ENCODE measurements at places on chromosomes 12 and 14.

DNA sequence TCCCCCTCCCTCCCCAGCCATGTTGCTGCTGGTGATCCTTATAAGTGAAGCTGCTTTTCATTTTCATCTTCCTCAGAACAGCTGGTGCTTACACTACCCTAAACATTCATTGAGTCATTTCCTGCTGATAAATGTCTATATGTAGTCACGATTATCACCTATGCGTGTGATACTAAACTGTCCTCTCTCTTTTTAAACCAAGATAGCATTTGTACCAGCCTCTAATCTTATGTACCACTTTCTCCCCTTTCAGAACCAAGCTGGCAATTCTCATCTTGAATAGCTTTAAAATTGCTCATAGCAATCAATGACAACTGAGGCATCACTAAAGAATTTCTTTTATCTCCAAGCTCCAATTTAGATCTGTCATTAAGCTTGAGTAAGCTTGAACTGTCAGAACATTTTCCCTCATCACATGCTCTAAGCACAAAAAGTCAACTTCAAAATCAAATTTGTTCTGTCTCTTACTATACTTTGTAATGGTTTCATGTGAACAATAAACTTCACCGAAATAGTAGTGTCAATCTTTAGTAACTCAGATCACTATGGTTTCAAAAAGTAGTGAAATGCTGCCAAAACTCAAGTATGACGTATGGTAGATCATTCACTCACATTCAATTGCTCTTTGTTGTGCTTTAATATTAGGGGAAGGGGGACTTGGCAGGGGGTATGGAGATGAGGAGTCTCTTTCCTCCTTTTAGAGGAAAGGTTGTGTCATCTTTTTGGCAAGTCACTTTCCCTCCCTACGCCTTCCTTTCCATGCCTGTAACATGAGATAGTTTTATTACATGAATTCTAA is 178.1 kb upstream of the NOVA1 start:
- no peak for DNase-seq

- peak; percentile 74 for DNase-seq
These were observed 10.9 kb downstream of the GATC start for GRCh38 chr12:120457133-120457532.

- peak; percentile 39 for DNase-seq
These were observed 86.7 kb downstream of the NCOR2 start for GRCh38 chr12:124480469-124481256.

DNA sequence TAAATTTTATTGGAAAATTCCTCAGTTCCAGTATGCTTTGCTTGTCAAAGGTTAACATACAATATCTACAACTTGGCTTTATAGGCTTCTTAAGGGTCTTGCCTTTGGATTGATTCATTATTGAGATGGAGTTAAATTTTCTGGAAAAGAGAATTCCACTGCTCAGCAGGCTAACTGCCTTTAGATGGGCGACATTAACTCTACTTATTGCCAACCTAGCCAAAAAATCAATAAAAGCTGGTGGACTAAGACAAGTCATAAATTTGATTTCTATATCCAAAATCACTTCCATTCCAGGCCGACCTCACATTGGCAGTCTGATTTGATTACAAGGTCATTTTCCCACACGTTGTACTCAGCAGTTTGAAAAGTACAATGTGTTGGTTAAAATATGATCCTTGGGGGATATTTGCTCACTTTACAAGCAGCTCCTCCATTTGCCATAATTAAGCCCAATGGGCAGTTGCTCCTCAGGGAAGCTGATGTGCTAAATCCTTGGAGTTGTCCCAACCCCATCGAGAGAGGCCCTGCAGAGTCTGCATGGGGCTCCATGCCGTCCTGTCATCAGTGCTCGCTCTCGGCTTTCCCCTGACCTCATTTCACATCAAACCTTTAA is 36.1 kb upstream of the CRY1 start:
- DNase-seq = no peak

DNA sequence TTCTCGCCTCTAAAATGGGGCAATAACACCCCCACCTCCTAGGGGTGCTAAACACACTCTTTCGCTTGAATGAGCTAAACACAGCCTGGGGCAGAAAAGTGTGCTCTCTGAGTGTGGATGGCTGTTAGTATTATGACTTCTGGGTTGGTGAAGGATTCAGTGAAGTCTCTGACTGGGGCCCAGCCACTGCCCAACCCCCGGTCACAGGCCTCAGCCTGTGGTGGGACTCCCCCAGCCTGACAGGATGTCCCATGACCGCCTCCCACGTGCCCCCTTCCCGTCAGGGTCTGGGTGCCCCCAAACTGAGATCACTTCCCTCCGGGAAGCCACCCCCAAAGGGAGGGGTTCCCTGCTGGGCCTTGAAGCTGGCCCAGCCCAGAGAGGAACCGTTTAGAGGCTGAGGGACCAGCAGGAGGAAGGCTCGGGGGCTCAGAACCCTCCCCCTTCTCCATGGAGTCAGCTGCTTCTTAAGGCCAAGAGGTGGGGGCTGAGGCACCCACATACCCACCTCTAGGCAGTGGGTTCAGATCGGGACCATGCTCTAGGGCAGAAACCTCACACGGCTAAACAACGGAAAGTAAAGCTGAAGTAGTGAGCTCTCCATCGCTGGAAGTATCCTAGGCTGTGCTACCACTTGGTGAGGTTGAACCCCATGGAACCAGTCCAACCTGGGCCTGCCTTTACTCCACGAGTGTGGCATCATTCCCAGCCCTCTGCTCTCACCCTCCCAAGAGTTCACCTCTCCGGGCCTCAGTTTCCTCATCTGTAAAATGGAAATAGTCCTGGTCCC is 13.8 kb downstream of the DTX1 start:
- DNase-seq = peak; percentile 66

- DNase-seq = no peak
These were observed 113.3 kb upstream of the AMIGO2 start for GRCh38 chr12:47193066-47193465.

- no peak for DNase-seq
These were observed 36.6 kb upstream of the LTBP2 start for GRCh38 chr14:74648601-74649000.

- no peak for DNase-seq
These were observed 16.1 kb upstream of the NUAK1 start for GRCh38 chr12:106154751-106155273.

DNA sequence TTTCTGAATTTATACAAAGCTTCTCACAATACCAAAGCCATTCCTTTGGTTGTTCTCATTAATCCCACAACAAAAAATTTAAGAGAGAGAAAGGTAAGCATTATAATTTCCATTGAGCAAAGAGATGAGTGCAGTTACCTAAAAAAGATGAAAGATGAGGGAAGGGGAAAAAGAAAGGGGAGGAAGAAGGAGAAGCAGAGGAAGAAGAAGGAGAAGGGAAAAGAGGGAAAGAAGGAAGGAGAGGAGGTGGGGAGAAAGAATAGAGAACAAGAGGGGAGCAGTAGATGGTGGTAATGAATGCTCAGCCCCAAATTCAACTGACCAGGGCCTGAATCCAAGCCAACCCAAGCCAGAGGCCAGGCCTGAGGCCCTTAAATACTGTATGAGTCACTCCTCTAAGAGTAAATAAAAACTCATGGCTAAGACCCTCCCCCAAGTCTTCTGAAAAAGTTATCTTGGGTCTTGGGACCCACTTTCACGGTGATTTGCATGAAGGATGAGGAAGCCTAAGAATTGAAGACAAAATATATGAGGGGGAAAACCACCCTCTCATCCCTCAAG is 144.6 kb downstream of the ITPR2 start:
- no peak for DNase-seq

DNA sequence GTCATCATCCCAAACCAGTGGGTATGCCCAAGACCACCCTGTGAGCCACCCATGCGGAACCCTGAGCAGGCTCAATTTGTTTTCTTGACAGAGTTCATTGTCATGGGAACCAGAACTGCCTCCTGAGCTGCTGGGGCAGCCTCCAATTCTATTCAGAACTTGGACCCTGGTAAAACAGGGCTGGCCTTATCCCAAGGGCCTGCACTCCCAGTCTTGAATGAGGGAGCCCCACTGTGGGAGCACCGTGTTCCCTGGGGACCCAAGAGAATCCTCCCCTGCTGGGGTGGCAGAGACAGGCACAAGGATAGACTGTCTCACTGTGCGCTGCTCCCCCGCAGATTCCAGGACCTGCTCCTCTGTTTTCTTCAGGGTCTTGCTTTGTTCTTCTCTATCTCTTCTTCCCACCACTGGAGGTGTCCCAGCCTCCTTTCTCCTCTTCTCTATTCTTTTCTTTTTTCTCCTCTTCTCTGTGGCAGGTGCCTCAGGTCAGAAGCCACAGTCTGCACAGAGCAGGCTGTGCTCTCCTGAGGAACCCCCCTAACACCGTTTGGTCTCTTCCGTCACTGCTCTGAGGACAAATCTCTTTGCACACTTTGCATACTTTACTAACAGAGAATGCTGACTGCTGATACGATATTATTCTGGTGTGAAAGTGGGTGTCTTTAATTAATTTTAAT is 31.2 kb upstream of the CHPT1 start:
- no peak for DNase-seq

GRCh38 chr14:34053666-34054065 is 102.8 kb upstream of the EGLN3 start:
- DNase-seq = no peak

DNA sequence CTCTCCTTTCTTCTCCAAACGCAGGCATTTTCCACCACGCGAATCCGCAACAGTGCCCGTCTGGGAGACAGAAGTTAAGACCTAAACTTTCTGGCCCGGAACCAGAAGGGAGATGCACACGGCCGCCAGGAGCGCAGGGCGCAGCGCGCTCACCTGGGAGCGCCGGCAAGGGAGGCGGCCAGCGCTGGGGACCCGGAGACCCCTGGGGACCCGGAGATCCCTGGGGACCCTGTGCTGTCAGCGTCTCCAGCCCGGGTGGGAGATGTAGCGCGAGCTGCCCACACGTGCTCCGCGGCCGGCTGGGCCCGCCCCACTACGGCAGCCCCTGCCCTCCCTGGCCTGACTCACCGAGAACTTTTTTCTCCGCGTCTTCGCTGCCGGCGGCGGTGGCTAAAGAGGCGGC is 620 bp downstream of the YBX3 start:
- peak; percentile 71 for DNase-seq

GRCh38 chr14:88556581-88556980 is 1.8 kb upstream of the PTPN21 start:
- no peak for DNase-seq

DNA sequence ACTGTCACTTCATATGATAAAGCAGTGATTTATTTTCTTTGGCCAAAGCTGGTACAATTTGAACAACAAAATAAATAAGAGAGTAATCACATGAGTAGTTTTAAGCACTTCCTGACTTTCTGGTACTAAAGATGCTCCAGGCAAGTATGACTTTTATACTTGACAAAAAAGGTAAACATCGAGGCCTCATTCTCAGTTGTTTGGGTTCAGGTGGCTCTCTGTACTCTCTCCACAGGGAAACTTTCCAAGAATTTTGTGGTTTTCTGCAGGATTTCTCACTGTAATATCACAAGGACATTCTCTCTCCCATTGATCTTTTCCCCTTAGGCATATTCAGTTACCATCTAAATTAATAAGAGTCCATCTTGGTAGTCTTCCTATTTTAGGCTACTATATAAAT is 26.6 kb upstream of the KCNC2 start:
- DNase-seq = no peak

GRCh38 chr12:3921526-3921925 is 48.3 kb upstream of the PARP11 start:
- DNase-seq = no peak

DNA sequence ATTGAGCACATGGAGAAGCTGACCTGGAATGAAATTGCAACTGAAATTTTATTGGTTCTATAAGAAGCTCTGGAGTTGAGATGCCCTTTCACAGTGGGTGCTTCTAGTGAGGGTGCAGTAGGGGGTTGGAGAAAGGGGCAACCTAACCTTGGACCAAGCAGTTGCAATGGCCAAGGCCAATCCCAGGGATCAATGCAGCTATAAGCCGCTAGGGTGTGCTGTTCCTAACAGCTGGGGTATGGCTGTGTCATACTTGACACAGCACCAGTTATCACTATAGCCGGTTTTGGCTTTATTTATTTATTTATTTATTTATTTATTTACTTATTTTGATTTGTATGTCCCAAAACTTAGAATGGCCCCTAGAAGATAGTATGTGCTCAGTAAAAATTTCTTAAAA is 505.9 kb downstream of the FLRT2 start:
- DNase-seq = peak; percentile 44

- DNase-seq = no peak
These were observed 75.5 kb upstream of the LRIG3 start for GRCh38 chr12:58995666-58996363.

DNA sequence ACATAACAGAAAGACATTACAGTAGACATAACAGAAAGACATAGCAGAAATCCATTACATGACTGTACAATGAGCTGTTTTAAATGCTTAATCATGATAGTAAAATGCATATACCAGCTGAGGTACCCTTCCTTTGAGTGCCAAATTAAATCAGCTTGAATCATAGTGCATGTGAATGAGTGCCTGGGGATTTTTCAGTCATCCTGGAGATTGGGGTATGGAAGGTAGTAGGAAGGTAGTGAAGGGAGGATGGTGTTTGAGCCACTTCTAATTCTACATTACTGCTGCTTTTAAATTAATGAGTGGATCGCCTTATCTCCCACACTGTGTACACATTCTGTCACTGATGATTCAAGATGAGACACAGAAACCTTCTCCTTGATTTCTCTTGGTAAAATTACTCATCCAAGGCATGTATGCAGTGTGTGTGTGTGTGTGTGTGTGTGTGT is 534.2 kb downstream of the LRFN5 start:
- no peak for DNase-seq

DNA sequence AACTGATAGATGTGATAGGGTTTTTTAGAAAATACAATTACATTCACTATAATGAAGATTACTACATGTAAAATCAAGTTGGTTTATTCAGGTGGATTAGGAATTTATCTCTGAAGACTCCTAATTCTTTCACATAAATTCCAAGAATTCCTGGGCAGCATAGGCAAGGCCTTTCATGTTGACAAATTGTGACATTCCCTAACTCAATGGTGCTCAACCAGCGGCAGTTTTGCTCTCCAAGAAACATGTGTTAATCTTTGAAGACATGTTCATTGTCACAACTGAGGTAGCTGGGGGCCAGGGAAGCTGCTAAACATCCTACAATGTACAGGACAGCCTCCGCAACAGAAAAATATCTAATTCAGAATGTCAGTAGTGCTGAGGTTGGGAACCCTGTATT is 46.3 kb downstream of the PTPRQ start:
- no peak for DNase-seq

DNA sequence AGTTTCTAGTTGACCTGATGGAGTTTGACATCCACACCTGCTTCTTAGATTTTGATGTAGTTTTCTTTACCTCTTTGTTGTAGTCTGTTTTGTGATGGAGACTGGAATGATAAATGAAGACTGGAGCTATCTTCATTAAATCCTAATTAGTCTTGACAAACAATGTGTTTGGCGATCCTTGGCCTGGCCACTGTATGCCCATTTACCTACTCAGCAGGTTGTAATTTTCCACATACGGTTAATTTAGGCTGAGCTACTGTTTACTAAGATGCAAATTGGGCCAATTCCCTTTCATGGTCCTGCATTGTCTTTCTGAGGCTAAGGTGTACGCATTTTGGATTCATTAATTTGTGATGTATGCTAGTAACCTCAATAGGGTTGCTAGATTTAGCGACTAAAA is at the start of gene TAS2R7:
Gene TAS2R7, minus strand, starts transcription at position 41 of the 400 bp plus-strand sequence. CDS start 57 bp downstream, outside the sequence.
- DNase-seq = no peak

- DNase-seq = peak; percentile 0
These were observed 16.1 kb downstream of the WNK1 start for GRCh38 chr12:768434-768833.

- no peak for DNase-seq
These were observed 36.4 kb downstream of the CCDC91 start for GRCh38 chr12:28226705-28227104.
